Neural crest cell (in vitro differentiated cells): ENCODE measurements at places on chromosomes 5 and 9. TPM values are rescaled to one million over a fixed set of nuclear protein-coding genes. Genes with fewer than 3 reads are reported as not detected.

DNA sequence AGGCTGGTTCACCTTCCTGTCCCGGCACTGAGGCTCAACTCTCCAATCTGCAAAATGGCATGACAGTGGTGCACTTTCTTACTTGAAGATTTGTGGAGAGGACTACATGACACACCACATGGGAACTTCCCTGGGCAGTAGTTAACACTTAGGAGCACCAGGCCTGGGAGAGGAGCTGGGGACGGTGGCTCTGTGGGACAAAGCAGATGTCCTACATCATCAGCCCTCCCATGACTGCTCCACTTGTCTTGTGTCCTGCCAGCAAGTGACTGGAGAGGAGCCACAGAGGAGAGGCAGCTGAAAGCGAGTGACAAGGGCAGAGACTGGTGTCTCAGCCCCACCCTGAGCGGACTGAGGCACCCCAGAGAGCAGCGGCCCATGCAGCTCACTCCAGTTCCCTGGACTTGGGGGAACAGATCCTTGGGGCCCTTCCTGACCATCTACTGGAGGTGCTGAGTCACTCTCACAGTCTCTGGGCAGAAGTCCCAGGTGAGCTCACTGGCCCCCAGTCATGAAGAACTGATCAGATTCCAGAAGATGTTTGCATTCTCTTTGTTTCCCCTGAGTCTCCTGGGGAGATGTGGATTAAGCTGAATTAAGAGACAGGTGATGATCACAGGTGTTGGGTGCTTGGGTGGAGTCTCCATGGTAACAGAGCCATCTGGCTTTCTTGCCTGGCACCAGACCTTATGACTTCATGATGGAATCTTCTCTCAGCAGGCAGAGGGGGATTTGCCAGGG lies 13.2 kb upstream of the SLC25A48 start:
- no peak for DNase-seq

DNA sequence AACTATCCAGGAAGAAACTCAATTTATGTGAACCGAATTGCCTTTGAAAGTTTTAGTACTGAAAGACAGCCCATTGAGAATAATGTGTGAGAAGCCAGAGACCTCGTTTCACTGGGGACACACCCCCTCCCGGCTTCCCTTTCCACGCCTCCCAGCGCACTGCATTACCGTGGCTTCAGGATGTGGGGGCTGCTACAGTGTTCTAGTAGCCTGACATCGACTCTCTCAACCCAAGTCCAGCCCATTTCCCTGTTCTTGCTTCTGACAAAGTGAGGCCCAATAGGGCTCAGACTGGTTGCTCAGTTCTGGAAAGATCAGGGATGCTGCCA lies 3.5 kb downstream of the PAX5 start:
- DNase-seq: no peak

GRCh38 chr5:150763023-150763769 lies 4.4 kb upstream of the DCTN4 start:
- DNase-seq: no peak

DNA sequence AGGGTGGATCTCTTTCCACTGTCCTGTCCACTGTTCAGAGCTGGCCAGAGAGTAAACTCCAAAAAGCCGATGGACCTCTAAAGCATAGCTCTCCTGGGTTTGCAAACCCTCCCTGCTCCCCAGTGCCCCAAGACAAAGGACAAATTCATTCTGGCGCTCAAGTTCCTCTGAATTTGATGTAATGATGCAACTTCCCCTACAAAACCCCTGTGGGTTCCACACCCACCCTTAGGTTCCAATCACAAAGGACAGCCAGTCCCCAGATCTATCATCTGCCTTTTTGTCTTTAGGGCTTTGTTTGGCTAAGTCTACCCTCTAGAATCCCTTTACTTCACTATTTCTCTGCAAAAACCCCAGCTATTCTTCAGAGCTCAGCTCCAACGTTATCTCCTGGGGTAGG lies 57.4 kb upstream of the SLC25A51 start:
- no peak for DNase-seq

GRCh38 chr9:13651526-13651925 lies 372.0 kb upstream of the MPDZ start:
- no peak for DNase-seq

GRCh38 chr5:2165203-2165602 lies 282.5 kb upstream of the IRX4 start:
- DNase-seq: no peak

- no peak for DNase-seq
These were observed 21.8 kb downstream of the IL9 start for GRCh38 chr5:135873831-135874230.

DNA sequence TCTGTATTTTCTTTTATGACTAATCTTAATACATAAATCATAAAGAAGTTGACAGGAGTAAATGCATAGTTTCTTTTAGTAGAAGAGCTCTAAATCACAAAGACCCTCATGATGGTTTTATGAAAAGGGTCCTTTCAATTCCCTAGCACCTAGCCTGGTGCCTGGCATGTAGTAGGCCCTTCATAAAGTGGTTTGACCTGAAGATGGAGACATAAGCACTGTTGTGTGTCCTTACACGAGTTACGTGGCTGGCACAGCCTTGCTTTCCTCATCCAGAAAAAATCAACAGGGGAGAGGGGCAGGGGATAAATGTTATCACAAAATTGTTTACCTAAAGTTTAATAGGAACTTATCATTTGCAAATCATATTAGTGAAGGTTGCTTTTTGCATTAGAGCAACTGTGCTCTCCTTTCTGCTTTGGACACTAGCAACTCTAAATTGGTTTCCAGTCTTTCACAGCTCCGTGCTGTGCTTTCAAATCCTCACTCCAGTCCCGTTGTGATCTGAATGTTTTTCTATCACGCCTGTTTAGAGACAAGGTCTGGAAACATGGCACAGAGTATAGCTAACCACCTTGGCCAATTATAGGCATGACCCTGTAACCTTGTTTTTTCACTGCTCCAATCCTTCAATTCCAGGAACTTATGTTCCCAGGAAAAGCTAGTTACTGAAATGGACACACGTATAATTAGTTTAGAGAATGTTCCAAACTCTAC lies 55.7 kb downstream of the ARL15 start:
- DNase-seq: no peak

- DNase-seq: no peak
These were observed 49.6 kb upstream of the TNFSF15 start for GRCh38 chr9:114855488-114855887.

- no peak for DNase-seq
These were observed 154.0 kb downstream of the SLC12A2 start for GRCh38 chr5:128237546-128237945.

DNA sequence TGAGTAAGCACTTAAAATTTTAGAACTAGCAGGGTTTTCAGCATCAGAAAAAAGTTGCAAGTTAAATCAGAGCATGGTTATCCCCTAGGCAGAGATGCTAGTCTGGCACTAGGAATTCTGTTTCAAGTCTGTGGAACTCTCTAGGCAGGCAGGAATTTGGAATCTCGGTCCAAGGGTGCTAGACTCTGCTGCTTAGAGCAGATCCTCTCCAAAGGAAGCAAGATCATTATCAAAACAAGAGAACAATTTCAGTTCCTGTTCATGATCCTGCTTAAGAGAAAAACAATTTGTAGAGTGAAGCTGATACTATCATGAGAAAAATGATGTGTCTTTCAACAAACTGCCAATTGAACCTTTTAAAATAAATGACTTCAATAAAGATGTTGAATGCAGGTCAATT lies 420.7 kb downstream of the KIF4B start:
- no peak for DNase-seq

JADE2 gene
- 2.1 and 2.4 TPM in 2 replicates for total RNA-seq

CCDC192 gene
- total RNA-seq: 0.71 and 1.3 TPM in 2 replicates

SIGMAR1 gene
- 107 and 108 TPM in 2 replicates for total RNA-seq

NIM1K gene
- total RNA-seq: 0.23 and 0.30 TPM in 2 replicates

ADRB2 gene
- 0.11 and 0.16 TPM in 2 replicates for total RNA-seq
